ENCODE measurements at places on chromosomes 4 and X.

DNA sequence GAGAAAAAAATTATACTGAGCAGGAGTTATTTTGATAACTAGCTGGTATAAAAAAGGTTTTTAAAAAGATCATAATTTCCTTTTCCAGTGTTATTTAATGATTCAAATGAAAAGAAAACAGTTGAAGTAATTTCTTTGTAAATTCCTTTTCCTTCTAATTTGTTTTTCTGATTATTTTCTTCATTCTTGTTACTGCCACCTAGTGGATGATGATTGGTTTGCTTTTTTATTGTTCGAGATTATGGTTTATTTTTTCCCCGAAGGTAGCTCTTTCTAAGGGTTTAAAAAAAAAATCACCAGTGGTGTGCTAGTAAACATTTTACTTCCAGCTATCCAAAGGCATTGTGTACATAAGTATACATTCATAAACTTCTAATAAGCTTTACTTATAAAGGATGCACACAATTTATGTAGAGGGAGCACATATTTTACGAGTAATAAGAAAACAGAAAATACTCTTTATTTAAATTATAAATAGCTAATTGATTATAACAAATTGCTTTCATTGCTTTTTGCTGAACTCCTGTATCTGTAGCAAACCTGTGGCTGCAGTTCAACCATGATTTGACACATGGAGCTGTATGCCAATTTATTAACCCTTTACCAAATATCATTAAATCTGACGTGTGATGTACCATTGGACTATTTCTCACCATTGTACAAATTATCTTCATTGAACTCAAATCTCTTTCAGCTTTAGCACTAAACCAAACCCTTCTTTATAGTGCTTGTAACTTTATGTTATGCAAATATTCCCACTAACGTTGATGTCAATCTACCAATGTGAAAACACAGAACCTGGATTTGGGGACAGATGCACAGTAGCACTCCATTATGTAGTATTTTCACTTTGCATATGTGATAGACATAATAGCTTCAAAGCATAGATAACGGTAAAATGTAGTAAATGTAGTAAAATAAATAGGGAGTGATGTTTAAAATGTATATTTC is 97.8 kb upstream of the ANK2 start:
- peak; percentile 6 for DNase-seq

DNA sequence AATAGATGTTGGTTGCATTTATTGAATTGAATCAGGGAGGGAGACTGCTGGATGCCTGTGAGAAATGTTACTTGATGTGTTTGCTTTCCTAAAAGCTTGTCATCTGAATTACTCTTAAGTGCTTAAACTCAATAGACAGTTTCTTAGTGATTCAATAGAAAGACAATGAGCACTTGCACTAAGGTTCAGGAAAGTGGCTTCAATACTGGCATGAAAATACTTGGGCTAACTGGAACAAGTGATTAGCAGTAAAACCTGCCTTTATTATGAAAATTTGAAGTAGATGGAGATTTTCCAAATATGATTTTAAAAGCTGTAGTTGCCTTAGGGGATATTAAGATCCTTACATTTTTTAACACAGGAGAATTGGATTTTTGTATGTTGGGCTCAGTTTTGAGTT is 123.3 kb downstream of the RNF150 start:
- no peak for DNase-seq

DNA sequence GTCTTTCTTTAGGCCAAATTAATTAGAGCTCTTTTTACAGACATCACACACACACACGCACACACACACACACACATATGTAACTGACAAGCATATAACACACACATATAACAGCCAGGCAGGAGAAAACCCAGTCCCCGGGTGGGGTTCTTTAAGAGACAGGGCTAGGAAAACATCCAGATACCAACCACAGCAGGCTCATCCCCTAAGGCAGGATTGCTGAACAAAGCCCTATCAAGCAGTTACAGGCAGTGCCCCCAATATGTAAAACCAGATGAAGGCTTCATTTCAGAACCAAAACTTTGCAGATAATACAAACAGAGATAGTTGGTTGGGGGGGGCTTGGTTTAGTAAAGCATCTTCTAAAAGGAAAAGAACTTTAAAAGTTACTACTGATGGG is 18.0 kb upstream of the FAM47E start:
- no peak for DNase-seq

DNA sequence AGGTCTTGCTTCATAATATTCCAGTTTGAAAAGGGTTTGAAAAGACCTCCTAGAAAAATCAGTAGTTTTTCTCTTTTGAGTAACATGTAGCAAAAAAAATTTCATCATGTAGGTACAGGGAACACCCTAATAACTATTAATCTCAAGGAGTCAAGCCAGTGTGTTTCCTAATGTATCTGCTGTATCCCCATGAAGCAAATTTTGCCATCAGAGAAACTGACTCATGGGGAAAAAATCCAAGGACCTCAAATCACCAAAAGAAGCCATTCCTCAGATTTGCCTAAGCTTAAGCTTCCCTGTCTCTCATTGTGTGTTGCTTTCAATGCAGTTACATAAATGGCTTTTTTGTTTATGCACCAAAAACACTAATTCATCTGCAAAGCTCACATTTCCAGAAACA is 29.7 kb downstream of the F9 start:
- DNase-seq, result no peak

- DNase-seq, result no peak
Measured at GRCh38 chr4:6085028-6085690, 66.9 kb upstream of the C4orf50 start.

DNA sequence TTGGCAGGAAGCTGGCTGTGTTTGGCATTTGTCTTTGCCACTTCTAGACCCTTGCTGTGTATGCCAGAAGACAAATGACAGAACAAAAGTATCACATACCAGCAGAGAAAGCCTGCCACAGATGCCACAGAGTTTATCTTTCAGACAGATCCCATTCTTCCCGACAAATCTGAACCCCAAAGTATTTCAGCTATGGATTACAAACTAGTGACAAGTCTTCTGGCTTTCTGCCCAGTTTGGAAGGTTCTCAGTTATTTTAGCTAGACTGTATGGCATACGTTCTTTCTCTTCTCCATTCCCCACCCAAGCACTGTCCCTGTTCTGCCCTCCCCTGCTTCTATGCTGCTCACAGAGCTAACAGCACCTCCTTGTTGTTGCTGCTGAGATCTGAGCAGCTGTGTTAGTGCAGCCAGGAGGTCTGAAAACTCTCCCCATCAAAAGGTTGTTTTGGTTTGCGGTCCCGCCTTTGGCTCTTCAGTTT is 236.7 kb downstream of the FRAS1 start:
- DNase-seq, result no peak

- no peak for DNase-seq
Measured at GRCh38 chrX:133527825-133528224, 112.5 kb upstream of the GPC4 start.

DNA sequence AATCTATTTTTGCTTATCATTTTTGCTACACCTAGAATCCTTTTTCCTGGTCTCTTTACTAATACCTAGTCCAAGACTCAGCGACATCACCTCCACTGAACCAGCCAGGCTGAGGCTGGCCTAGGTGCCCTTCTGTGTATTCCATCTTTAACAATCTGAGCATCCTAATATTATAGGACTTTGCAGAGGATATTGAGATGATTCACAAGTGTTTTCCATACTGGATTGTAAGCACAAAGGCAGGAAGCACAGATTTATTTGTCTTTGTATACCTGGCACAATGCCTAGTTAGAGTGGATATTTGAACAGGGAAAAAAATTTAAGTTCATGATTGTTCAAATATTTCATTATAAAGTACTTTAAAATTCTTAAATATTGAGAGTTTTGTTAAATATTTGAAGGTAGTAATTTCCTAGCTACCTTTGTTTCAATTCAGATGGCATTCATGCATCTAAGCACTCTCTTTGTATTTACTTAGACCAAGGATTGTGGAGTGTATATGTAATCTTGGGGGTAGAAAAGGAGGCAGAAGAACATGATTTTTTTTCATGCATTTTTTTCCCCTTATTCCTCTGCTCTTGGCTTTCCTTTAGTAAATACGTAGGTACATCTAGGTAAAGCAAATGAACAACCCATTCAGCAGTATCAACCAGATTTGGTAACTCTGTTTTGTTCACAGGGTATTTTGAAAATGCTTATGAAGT is 18.4 kb downstream of the SMARCA5 start:
- no peak for DNase-seq

GRCh38 chrX:103919270-103919637 is 43.2 kb upstream of the TMSB15B start:
- DNase-seq, result peak; percentile 42

DNA sequence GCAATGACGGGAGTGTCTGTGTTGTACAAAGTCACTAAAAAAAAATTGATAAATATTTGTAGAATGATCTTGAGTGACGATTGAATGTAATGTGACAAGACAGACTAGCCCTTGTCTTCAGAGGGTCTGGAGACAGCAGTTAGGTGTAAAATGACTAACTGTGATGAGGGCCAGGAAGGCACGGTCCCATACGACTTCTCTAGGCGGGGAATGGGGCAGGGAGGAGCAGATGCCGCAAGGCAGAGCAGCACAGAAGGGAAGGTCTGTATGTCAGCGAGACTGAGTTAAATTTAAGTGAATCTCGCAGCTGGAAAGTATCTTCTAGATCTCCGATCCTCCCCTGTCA is 405 bp downstream of the CENPE start:
- DNase-seq, result no peak

Measured in NCI-H748 treated with DMSO at 0.1 percent for 48 hours (cell line).